ENCODE measurements at places on chromosomes 1 and 21. TPM values are rescaled to one million over a fixed set of nuclear protein-coding genes. Genes with fewer than 3 reads are reported as not detected.
A peak's percentile ranks its signal among the peaks of the same experiment; 100 is the strongest.

TNFRSF8 gene
- total RNA-seq: 0.94 TPM

KRTAP12-1 gene
- total RNA-seq: not detected

RBBP4 gene
- total RNA-seq: 177 TPM

ERG gene
- 29.6 TPM for total RNA-seq

RAB42 gene
- 3.3 TPM for total RNA-seq

HSPA6 gene
- 5.5 TPM for total RNA-seq

FNDC10 gene
- total RNA-seq: 2.6 TPM

VWA1 gene
- total RNA-seq: 116 TPM

FCRL4 gene
- total RNA-seq: not detected

MYOG gene
- total RNA-seq: not detected

F5 gene
- total RNA-seq: 3.8 TPM

NOTCH2 gene
- total RNA-seq: 113 TPM

GRCh38 chr1:72283022-72283306 is 625 bp upstream of the NEGR1 start:
- no peaks in the 10 kb centered on the region for H3K27me3 ChIP-seq
- no peaks in the 10 kb centered on the region for H3K36me3 ChIP-seq
- DNase-seq: no peak
- H3K27ac ChIP-seq: peak overlapping the region; percentile 96
- no peaks in the 10 kb centered on the region for H3K4me1 ChIP-seq

DNA sequence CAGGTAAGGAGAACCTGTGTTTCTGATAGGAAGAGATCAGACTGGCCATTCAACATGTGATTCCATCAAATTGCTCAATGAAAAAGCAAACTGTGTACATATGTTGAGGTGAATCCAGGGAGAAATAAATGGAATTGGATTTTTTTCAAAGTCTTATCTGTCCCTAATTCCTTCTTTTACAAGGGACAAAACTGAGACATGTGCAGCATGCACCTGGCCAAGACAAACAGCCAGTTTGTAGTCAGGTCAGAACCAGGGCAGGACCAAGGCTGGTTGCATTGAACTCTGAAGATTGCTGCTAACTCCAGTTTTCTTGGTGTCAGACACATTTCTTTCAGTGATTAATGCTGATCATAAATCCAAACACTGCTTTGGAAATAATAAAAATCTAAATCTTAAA is 69.6 kb upstream of the CCDC190 start:
- H3K27ac ChIP-seq: no peak overlapping the region
- H3K27me3 ChIP-seq: no peaks in the 10 kb centered on the region
- no peaks in the 10 kb centered on the region for H3K4me1 ChIP-seq
- DNase-seq: peak; percentile 19

- no peak overlapping the region for H3K4me3 ChIP-seq
- H3K4me1 ChIP-seq: no peaks in the 10 kb centered on the region
- DNase-seq: no peak
- no peak overlapping the region for H3K27ac ChIP-seq
- peaks cover 2% of the 10 kb centered on the region for H3K36me3 ChIP-seq
Observed at GRCh38 chr1:15515022-15515663, 8.9 kb downstream of the CASP9 start.

GRCh38 chr1:248733566-248733965 is 22.0 kb downstream of the LYPD8 start:
- H3K4me3 ChIP-seq: no peak overlapping the region
- H3K36me3 ChIP-seq: no peaks in the 10 kb centered on the region
- peak overlapping the region; percentile 81 for H3K27ac ChIP-seq
- DNase-seq: no peak
- no peaks in the 10 kb centered on the region for H3K27me3 ChIP-seq

GRCh38 chr1:198167436-198167934 is 10.7 kb downstream of the NEK7 start:
- H3K27ac ChIP-seq: no peak overlapping the region
- no peaks in the 10 kb centered on the region for H3K36me3 ChIP-seq
- no peaks in the 10 kb centered on the region for H3K4me1 ChIP-seq
- no peak for DNase-seq
- no peaks in the 10 kb centered on the region for H3K27me3 ChIP-seq
- H3K4me3 ChIP-seq: no peak overlapping the region

- no peaks in the 10 kb centered on the region for H3K36me3 ChIP-seq
- H3K27me3 ChIP-seq: no peaks in the 10 kb centered on the region
- no peaks in the 10 kb centered on the region for H3K4me1 ChIP-seq
Observed at GRCh38 chr1:221594576-221594975, 147.3 kb downstream of the DUSP10 start.

GRCh38 chr1:47184822-47185677 is 4.8 kb downstream of the PDZK1IP1 start:
- H3K27me3 ChIP-seq: no peaks in the 10 kb centered on the region
- H3K27ac ChIP-seq: peak overlapping the region; percentile 37
- peaks cover 5% of the 10 kb centered on the region for H3K4me1 ChIP-seq
- H3K36me3 ChIP-seq: peaks cover 24% of the 10 kb centered on the region
- no peak for DNase-seq

- H3K4me1 ChIP-seq: peaks cover 15% of the 10 kb centered on the region
- no peaks in the 10 kb centered on the region for H3K27me3 ChIP-seq
- DNase-seq: no peak
- no peak overlapping the region for H3K27ac ChIP-seq
- no peak overlapping the region for H3K4me3 ChIP-seq
- no peaks in the 10 kb centered on the region for H3K36me3 ChIP-seq
Observed at GRCh38 chr1:67951014-67951413, 99.4 kb downstream of the DIRAS3 start.

DNA sequence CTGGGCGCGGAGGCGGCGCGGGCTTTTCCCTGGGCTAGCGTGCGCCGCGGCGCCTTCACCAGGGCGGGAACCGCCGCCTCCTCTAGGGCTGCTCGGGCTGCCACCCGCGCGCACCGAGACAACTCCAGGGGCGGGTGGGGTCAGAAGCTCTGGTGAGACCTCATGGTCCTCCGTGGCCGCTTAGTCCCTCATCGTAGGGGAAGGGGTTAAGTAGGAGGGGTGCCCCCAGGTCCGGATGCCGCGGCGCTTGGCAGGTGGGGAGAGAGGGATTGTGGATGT is 559 bp downstream of the SERTAD4 start:
- H3K36me3 ChIP-seq: no peaks in the 10 kb centered on the region
- H3K4me1 ChIP-seq: peaks cover 8% of the 10 kb centered on the region
- H3K4me3 ChIP-seq: peak overlapping the region; percentile 30
- H3K27me3 ChIP-seq: peaks cover 7% of the 10 kb centered on the region
- no peak for DNase-seq

DNA sequence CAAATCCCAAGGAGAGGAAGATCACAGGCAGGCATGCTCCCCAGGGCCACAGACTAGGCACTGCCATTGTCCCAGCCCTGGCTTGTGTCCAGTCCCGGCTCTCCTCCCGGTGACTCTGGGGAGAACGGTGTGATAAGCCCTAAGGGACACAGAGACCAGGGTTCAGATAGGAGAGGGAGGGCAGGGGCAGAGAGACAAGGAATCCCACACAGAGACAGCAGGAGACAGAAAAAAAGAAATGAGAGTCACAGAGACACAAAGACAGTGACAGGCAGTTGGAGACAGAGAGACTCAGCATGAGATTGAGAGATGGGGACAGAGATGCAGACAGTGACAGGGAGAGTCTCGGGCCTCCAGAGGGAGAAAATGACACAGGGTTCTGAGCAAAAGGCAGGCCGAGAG is 361 bp downstream of the INSRR start:
- peaks cover 22% of the 10 kb centered on the region for H3K27me3 ChIP-seq
- no peaks in the 10 kb centered on the region for H3K36me3 ChIP-seq
- no peak overlapping the region for H3K27ac ChIP-seq
- H3K4me3 ChIP-seq: no peak overlapping the region
- peaks cover 10% of the 10 kb centered on the region for H3K4me1 ChIP-seq
- DNase-seq: peak; percentile 34

DNA sequence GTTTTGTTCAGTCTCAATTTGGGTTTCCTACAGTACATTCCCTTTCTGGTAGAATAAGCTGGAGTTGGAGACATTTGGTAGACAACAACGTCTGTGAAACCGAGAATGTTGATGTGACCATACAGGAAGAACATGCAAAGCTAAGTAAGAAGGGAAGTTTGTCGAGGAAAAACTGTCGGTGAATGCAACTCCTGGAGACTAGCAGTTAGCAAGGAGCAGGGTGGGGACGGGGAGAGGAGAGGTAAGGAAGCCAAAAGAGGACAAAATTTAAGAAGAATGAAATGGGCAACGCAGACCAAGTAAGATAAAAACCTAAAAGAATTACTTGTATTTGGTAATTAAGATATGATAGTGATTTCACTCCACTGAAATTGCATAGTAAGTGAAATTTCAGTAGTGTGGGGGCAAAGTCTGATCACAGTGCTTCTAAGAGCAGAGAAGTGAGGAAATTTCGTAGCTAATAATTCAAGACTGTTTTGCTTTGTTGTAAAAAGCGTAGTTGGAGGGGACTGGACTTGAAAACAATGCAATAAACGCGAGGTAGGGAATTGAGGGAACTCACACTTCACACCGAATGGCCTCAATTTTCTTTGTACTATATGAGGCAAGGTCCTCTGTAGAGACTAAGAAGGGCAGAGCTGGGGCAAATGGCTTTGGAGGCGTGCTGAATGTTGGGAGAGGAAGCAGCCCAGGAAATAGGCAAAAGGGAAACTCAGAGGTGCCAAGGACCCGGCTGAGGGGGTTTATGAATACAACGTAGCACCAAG is 787 bp upstream of the GIPC2 start:
- H3K27ac ChIP-seq: peak overlapping the region; percentile 81
- peaks cover 5% of the 10 kb centered on the region for H3K4me1 ChIP-seq
- H3K4me3 ChIP-seq: no peak overlapping the region
- DNase-seq: peak; percentile 16
- H3K27me3 ChIP-seq: peaks cover 6% of the 10 kb centered on the region
- H3K36me3 ChIP-seq: no peaks in the 10 kb centered on the region

DNA sequence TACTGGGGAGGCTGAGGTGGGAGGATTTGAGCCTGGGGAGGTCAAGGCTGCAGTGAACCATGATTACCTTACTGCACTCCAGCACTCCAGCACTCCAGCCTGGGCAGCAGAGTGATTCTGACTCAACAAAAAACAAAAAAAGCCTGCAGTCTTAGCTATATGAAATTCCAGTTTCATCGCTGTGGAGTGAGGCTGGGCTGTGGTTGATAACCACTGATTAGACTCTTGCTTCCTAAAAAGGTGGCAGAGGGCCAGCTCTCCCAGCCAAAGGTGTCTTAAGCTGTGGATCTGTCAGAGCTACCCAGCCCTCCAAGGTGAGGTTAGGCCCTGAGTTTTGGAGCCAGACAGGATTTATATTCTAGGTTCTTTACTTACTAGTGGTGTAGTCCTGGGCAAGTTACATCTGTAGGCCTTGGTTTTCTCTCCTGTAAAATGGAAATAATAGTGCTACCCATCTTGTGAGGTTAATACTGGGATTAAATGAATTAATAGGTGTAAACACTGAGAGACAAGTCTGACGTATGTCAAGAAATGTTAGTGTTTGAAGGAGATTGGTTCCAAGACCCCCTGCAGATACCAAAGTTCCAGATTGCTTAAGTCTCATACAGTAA is 35.9 kb downstream of the TMCC2 start:
- H3K4me3 ChIP-seq: no peak overlapping the region
- peaks cover 5% of the 10 kb centered on the region for H3K4me1 ChIP-seq
- H3K27me3 ChIP-seq: no peaks in the 10 kb centered on the region
- no peaks in the 10 kb centered on the region for H3K36me3 ChIP-seq

GRCh38 chr21:29550205-29550604 is 251.5 kb downstream of the BACH1 start:
- DNase-seq: no peak
- no peaks in the 10 kb centered on the region for H3K36me3 ChIP-seq
- H3K4me3 ChIP-seq: no peak overlapping the region
- no peak overlapping the region for H3K27ac ChIP-seq
- H3K4me1 ChIP-seq: no peaks in the 10 kb centered on the region

DNA sequence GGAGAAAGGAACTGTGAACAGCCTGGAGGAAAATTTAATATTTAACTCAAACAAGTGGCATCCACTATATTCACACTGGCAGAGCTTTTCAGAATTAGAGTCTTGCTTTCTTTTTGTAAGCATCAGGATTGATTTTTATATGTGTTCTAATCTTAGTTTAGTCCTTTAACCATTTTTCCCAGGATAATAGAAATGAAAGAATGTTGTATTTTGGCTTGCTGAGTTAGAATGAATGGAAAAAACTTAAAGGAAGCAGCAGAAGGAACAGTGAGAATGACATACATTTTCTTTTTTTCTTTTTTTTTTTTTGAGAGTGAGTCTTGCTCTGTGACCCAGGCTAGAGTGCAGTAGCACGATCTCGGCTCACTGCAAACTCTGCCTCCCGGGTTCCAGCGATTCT is 53.0 kb downstream of the ZC3H11B start:
- H3K36me3 ChIP-seq: no peaks in the 10 kb centered on the region
- H3K4me3 ChIP-seq: no peak overlapping the region
- no peak overlapping the region for H3K27ac ChIP-seq
- H3K27me3 ChIP-seq: no peaks in the 10 kb centered on the region
- DNase-seq: no peak

- no peaks in the 10 kb centered on the region for H3K27me3 ChIP-seq
- H3K4me3 ChIP-seq: peak overlapping the region; percentile 7
- no peaks in the 10 kb centered on the region for H3K36me3 ChIP-seq
Observed at GRCh38 chr1:30981172-30981571, 72.6 kb upstream of the SDC3 start.

GRCh38 chr1:66532214-66532613 is 1.7 kb upstream of the SGIP1 start:
- no peaks in the 10 kb centered on the region for H3K27me3 ChIP-seq
- H3K27ac ChIP-seq: peak overlapping the region; percentile 69
- H3K4me3 ChIP-seq: no peak overlapping the region
- H3K36me3 ChIP-seq: no peaks in the 10 kb centered on the region

DNA sequence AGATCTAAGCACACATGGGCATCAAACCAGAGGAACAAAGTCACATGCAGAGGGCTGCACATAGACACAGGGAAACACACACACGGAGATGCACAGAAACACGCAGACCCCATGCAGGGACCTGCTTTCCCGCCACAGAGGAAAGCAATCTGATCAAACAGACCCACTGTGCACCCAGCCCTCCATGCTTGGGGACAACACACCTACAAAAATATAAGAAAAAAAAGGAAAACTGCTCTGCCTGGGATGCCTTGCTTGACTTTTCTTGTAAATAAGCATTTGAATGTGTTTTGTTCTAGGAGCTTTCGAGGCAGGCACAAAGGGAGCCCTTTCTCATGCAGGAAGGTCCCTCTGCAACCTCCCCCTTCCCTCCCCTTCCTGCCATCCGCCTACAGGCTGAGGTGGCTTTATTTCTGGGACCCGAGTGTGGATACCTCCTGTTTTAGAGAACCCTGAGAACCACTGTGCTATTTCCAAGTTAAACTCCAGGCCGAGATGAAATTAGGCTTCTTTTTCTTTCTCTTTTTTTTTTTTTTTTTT is 3.5 kb upstream of the ICMT start:
- peaks cover 34% of the 10 kb centered on the region for H3K27me3 ChIP-seq
- H3K4me3 ChIP-seq: no peak overlapping the region
- H3K4me1 ChIP-seq: no peaks in the 10 kb centered on the region
- no peak overlapping the region for H3K27ac ChIP-seq
